ENCODE measurements at places on chromosomes 2 and 18.

- DNase-seq = no peak
Measured at GRCh38 chr2:181104512-181105115, 124.2 kb downstream of the UBE2E3 start.

DNA sequence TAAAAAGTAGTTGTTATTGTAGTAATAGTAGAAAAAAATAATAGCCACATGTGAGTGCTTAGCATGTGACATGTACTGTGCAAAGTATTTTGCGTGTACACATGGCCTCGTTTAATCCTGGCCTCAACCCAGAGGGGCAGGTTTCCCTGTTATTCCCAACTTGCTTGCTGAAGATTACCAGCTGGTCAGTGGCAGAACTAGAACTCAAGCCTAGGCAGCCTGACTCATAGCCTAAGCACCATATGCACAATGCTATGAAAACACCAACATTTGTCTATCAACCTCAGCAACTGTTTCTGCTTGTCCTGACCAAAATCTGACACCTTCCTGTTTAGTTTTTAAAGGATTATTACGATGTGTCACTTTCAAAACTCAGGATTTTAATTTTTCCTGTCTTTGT, 234.9 kb upstream of the SMAD7 start:
- DNase-seq = no peak

- DNase-seq = no peak
Measured at GRCh38 chr2:153132418-153132817, 346.1 kb downstream of the RPRM start.

DNA sequence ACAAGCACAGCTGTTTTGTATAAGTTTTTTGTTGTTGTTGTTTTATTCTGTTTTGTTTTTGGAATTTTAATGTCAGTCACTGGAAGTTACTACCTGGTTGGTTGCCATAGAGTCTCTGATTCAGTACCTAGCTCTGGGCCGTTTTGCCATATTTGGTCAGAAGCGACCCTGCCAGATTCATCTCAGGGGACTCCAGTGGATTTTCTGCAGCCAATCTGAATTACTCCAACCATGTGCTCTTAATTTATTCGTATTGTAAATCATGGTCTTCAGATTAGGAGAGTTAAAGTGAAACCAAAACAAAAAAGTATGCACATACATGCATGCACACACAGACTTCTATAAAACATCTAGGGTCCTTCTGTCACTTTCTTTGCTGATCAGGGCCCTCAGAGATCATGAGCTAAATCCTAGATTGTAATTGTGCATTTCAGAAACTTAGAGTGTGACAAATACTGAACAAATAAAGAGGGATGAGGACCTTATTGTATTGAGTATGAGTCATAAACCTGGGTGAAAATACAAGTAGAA, 317.4 kb upstream of the UBE2E3 start:
- DNase-seq = no peak

GRCh38 chr2:37615804-37616676, 55.4 kb downstream of the CDC42EP3 start:
- no peak for DNase-seq

GRCh38 chr2:46831051-46831868, 84.3 kb downstream of the MCFD2 start:
- no peak for DNase-seq

GRCh38 chr2:205066081-205066480, 520.8 kb downstream of the PARD3B start:
- no peak for DNase-seq

GRCh38 chr2:58405341-58405740, 164.2 kb upstream of the FANCL start:
- no peak for DNase-seq

GRCh38 chr2:192498747-192499146, 304.0 kb upstream of the TMEFF2 start:
- no peak for DNase-seq

All from activated naive CD4-positive, alpha-beta T cell (primary cell).